Renal cortical epithelial cell (primary cell): ENCODE measurements at places on chromosomes 5 and 9. TPM values are rescaled to one million over a fixed set of nuclear protein-coding genes. Genes with fewer than 3 reads are reported as not detected.

TRUB2 gene
- 15.2 and 17.4 TPM in 2 replicates for total RNA-seq

PAEP gene
- total RNA-seq = not detected in 2 replicates

ARL14EPL gene
- 0.20 TPM in 1 of 2 replicates, not detected in the other for total RNA-seq

PRDM9 gene
- not detected in 2 replicates for total RNA-seq

BHMT gene
- 2.8 and 4.4 TPM in 2 replicates for total RNA-seq

WDR31 gene
- 1.9 and 9.3 TPM in 2 replicates for total RNA-seq

C6 gene
- 0.05 TPM in 1 of 2 replicates, not detected in the other for total RNA-seq

PKD2L2 gene
- total RNA-seq = 0.05 TPM in 1 of 2 replicates, not detected in the other

SAXO1 gene
- total RNA-seq = under 0.01 TPM in 1 of 2 replicates, not detected in the other

OR1J4 gene
- total RNA-seq = not detected in 2 replicates

C5 gene
- total RNA-seq = 0.87 and 2.6 TPM in 2 replicates

GARIN3 gene
- not detected in 2 replicates for total RNA-seq

SEMA5A gene
- total RNA-seq = 1.6 and 13.7 TPM in 2 replicates

RNF183 gene
- total RNA-seq = 0.80 and 1.2 TPM in 2 replicates

KYAT1 gene
- total RNA-seq = 9.9 and 10.5 TPM in 2 replicates

GRIN1 gene
- total RNA-seq = 0.30 TPM in 1 of 2 replicates, not detected in the other

DRD1 gene
- total RNA-seq = not detected in 2 replicates

DIPK1B gene
- 0.52 and 4.0 TPM in 2 replicates for total RNA-seq

PCA3 gene
- total RNA-seq = 0.05 TPM in 1 of 2 replicates, not detected in the other

LCNL1 gene
- total RNA-seq = not detected in 2 replicates
